Central memory CD8-positive, alpha-beta T cell (primary cell): ENCODE measurements at places on chromosomes 13 and 19.

DNA sequence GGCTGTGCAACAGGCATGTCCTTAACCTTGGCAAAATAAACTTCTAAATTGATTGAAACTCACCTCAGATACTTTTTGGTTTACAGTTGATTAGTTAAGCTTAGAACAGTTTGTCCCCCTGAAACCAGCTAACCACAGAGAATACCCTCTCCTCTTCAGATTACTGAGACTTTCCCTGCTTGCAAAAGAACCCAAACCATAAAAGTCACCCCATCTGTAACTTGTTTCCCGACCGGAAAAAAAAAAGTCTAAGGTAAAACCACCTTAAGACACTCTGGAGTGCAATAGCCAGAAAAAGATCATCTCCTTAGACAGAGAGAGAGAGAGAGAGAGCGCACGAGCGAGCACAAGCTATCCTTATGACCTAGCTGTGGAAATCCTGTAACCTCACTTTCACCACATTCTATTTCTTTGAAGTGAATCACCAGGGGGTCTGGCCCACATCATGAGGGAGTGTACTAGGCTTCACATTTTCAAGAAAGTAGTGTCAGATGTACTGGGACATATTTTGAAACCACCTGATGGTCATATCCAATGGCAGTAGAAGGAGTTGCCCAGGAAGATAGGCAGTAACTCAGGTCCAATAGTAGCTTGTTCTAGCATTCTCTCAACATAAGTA, 11.1 kb upstream of the GTF2F2 start:
- no peak for DNase-seq

GRCh38 chr19:38658462-38659306, 11.2 kb downstream of the ACTN4 start:
- no peak for DNase-seq

- DNase-seq, result no peak
Measured at GRCh38 chr19:30932854-30933253, 416.4 kb downstream of the TSHZ3 start.

GRCh38 chr19:16036941-16037340, 39.4 kb upstream of the TPM4 start:
- no peak for DNase-seq

- DNase-seq, result no peak
Measured at GRCh38 chr13:109394311-109394988, 391.9 kb downstream of the IRS2 start.

- DNase-seq, result no peak
Measured at GRCh38 chr13:109301726-109302125, 484.7 kb downstream of the IRS2 start.

GRCh38 chr19:35438096-35438495, 10.0 kb upstream of the FFAR2 start:
- no peak for DNase-seq

GRCh38 chr13:42086582-42086981, 38.1 kb downstream of the DGKH start:
- DNase-seq, result no peak

GRCh38 chr19:6225232-6225865, 54.4 kb downstream of the MLLT1 start:
- DNase-seq, result no peak

GRCh38 chr13:34779171-34779570, 162.9 kb upstream of the NBEA start:
- no peak for DNase-seq

GRCh38 chr13:48985756-48986155, 10.0 kb downstream of the FNDC3A start:
- DNase-seq, result no peak

DNA sequence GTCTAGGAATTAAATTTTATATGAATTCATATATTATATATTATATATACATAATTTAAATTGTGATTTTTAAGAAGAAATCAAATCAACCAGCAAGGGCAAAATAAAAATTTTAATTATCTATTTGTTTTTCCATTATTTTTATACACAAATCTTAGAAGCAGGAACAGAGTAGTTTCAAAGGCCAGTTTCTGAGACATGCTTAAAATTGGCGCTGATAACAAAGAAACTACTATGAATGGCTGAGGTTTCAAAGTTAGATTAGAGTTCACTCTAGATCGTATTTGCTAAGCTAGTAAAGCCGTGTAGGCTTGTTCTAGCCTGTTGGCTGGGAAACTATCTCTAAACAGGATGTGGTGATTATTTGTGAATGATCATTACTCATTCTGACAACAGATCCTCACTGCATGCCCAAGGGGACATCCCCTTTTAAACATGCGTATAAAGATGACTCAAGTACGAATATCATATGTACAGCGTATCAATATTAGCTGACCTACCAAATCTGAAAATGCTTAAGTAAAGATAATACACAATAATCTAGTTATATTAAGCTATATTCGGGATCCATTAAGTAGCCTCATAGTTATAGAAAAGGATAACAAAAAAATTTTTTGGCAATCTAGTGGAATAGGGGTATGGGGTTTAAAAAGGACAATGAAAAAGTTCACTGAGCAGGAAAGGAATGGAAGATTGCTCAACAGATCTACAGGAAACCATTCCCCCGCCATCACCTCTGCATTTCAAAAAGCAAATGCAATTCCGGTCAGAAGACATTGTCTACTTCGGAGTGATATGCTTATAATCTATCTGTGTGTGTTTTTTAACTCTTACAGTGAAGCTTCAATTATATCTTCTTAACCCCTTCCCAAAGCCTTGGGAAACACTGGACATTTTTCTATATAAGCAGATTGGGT, 150.1 kb downstream of the SHISA2 start:
- peak; percentile 53 for DNase-seq

GRCh38 chr13:71522941-71523526, 344.0 kb downstream of the DACH1 start:
- DNase-seq, result no peak

DNA sequence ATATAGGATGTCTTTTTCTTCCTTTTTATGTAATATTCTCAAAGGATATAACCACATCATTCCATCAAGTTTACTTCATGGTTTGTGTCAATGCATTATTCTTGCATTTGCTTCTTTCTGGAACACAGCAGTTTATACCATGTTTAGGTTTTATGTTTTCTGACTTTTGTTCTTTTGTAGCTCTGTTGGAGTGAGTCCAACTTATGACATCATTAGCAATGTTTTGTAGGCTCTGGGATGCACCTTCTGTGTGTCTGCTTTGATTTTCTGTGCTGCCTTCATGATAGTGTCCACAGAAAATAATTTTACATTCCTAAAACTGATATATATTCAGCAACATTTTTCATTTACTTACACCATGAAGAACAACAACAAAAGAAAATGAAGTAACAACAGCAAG, 68.9 kb downstream of the SHISA2 start:
- no peak for DNase-seq

DNA sequence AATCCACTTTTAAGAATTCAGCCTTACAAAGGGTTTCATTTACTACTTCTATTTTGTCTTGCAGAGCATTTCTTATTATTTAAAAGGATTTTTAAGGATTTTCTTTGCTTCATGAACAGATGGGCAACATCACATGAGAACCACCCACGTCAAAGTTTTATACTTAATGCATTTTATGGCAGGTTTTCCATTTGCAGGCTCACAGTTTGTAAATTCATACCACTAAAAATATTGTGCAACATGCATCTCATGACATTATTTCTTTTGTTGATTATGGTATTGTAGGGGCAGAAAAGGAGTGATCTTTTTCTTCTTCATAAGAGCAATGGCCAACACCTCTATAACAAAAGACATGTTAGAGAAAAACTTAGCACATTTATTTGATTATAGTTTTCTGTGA, 554.0 kb upstream of the SPRY2 start:
- no peak for DNase-seq
